Right ventricle myocardium inferior (tissue), 1 donor: ENCODE measurements at places on chromosomes 13 and 19.

- DNase-seq, result no peak
Observed at GRCh38 chr13:91238036-91238435, 109.5 kb upstream of the MIR17HG start.

GRCh38 chr13:102792396-102792795 is 6.4 kb downstream of the POGLUT2 start:
- no peak for DNase-seq

DNA sequence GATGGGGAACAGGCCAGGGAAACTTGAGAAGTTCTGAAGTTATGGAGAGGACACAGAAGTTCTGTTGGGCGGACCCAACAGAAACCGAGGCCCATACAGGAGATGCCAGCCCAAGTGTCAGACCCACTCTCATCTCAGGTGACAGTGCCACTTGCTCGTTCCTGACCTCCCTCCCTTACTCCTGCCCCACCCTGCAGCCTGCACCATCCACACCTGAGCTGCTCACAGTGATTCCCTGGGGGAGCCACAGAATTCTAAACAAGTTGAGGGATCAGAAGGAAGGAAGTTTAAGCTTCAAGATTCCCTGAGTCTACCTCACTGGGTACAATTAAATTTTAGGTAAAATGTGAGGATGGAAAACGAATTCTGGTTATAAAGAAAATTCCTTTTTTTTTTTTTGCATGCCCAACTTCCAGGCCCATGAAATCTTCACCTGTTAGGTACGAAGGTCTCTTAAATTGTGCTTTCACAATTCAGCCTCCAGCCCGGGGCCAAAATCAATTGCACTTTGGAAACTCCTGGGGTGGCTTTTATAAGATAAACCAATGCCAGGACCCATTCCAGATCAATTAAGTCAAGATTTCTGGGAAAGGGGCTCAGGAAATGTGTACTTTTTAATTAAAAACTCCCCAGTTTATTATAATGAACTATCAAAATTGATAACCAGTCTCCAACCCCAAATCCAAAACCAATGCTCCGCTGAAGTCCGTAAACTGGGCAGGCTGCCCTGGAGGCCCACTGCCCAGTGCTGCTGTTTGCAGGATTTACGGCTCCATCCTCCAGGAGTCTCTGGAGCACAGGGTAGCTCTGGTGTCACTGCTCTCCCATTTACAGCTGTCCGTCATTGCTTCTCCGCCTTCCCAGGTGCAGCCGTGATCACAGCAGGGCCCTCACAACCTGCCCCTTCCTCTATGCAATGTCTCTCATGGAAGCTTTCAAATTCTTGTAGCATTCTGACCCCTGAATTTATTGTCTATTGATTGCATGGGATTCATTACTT is 643.5 kb downstream of the UQCRFS1 start:
- no peak for DNase-seq

GRCh38 chr13:50030315-50030714 is 15.1 kb downstream of the KCNRG start:
- DNase-seq, result no peak

GRCh38 chr19:6925801-6926751 is 38.7 kb downstream of the ADGRE1 start:
- DNase-seq, result no peak

DNA sequence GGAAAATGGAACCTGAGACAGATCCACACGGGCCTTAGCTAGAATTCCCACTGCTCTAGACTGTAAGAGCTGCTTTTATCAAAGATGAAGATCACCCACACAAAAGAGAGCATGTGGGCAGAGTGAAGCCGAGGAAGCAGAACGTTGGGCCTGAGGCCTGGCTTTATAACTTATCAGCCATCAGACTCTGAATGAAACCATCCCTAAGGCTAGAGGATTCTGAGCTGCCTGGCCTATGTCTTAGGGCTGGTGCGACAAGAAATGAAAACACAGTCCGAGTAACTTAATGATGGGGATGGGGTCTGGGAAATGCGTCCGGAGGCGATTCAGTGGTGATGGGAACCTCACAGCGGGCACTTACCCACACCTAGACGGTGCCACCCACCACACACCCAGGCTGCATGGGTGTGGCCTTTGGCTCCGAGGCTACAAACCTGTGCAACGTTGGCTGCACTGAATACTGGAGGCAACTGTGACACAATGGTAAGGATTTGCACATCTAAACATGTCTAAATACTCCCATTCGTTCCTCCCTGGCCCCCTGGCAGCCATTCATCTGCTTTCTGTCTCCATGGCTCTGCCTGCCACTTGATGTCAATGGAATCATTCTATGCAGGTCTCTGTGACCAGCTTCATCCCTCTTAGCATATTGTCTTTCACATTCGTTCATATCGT is 62.0 kb downstream of the SLC15A1 start:
- DNase-seq, result no peak

DNA sequence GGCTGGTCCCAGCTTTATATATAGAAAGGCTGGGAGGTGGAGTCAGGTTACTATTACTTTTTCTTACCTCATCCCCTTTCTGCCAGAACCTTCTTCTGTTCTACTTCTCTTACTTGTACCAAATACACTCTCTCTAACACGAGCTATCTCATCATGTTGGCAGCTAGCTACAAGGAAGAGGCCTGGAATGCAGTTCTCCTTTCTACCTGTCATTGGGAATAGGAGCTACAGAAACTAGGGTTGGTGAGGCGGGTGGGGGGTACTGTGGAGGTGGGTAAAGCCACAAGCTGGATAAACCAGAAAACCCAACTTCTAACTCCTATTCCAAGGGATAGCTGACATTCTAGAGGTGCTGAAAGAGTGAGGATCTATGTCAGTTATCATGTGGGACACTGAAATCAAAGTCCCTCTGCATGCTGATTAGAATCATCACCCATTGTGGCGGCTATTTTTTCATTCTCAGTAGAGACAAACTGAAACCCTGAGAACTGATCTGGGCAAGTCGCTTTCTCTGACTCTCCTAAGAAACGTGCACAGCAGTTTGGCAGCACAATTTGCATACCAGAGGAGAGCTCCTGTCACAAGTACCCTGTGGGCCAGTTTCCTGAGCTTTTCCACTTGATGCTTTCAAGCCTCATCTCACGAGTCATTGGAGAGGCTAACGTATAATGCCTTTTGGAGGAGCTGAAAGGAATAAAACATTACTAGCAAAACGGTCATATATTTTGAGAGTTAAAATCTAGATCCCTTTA is 358.1 kb downstream of the ENOX1 start:
- no peak for DNase-seq

DNA sequence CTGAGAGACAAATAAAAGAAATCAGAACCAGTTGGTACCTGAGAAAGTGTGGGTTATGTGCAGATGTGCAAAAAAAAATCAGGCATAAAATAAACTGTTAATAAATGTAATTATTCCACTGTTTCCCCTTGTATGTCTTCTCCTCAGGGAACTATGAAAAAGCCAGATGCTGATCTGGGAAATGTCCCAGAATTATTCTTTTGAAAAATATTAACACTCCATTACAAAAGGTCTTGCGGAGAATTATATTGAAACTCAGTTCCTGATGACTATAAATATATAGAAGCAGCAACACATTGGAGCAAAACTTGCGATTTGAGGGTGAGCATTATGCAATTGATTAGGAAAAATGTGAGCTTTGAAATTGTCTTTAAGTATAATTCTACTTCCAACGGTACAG is 433.3 kb upstream of the KLF12 start:
- DNase-seq, result no peak

- DNase-seq, result no peak
Observed at GRCh38 chr19:2811221-2811722, 8.4 kb upstream of the ZNF554 start.

DNA sequence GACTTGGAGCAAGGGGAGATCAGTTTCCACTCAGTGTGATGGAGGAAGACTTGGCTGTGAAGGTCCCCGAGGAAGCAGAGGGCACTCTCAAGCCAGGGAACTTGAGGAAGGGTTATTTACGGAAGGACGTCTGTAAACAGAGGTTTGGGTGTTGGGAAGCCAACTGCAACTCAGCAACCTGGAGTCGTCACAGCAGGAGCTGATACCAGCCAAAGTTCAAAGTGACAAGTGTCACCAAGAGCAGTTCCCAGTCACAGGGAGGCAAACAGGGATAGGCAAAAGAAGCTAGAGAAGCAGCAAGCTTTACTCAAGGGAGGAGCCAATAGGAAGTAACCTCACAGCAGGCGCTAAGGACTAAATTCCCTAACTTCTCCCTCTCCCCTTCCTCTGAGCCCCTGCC is 205.5 kb downstream of the EFNB2 start:
- no peak for DNase-seq

GRCh38 chr19:42276821-42277220 is 7.8 kb downstream of the CIC start:
- peak; percentile 37 for DNase-seq

- DNase-seq, result no peak
Observed at GRCh38 chr19:33646306-33646705, 24.6 kb downstream of the CHST8 start.

GRCh38 chr13:44591316-44591715 is 15.2 kb upstream of the TSC22D1 start:
- DNase-seq, result no peak

- DNase-seq, result peak; percentile 83
Observed at GRCh38 chr13:32587011-32587810, 959 bp downstream of the PDS5B start.

DNA sequence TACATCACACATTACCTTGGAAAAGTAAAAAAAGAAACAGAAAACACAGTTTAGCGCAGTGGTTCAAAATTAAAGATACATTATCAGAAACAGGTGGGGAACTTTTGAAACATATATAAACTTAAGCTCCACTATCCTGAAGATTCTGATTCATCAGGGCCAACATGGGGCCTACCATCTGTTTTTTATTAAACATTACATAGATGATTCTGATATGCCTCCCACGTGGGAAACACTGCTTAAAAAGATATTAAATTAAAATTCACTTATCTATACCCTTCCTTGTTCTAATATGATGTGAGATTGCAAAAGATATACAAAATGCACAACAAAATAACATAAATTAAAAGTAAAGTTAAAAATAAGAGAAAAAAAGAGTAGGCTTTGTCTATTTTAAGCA is 125.0 kb downstream of the VWA8 start:
- no peak for DNase-seq

- no peak for DNase-seq
Observed at GRCh38 chr13:32045982-32046785, 14.6 kb downstream of the FRY start.
